ENCODE measurements at places on chromosomes 12 and 14.

DNA sequence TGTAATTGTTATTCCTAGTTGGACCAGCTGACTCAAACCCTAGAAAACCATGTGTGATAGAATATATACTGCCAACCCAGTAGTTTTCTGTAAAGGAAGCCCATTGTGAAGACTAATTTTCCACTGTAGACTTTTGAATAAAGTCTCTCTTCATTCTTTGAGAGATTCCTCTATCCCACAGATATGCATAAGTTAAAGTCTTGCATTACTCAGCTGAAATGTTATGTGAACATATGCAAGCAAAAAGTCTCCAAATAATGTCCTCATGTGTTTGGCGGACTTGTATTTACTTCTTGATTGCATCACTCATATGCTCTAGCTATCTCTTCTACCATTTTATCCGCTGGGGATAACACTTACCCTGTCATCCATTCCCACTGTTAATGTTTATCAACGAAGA lies 35.1 kb upstream of the OTOGL start:
- DNase-seq, result no peak

- DNase-seq, result no peak
These were observed 16.4 kb upstream of the AMN1 start for GRCh38 chr12:31745242-31745641.

DNA sequence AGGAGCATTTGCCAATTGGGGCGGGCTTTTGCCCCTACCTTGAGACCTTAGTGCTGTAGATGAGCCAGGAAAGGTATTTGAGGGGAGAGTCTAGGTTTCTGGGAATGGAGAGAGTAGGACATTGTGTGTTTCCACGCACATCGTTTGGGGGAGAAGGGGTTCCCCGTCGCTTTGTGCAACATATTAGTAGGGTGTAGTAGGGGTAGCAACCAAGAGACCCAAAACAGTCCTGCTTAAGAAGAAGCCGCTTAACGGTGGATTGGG lies 694 bp upstream of the PTGES3 start:
- DNase-seq, result no peak

- no peak for DNase-seq
These were observed 31.5 kb downstream of the HSP90AA1 start for GRCh38 chr14:102055181-102055901.

DNA sequence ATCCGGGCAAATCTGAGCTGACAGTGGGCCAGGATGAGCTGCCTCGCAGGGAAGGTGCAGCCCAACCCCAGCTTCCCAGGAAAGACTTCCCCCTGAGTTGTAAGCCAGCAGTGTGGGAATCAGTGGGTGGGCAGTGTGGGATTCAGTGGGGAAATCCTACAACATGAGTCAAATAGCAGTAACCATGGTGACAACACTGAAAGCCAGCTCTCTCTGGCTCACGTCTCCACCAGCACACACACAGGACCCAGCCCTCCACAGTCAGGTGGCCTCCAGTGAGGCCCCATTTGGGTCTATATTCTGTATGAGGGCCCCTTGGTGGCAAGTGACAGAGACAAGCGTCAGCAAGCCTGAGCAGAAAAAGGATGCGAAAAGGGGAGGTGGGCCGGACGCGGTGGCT lies 6.0 kb upstream of the LGALS3 start:
- DNase-seq, result no peak

GRCh38 chr14:99309220-99309766 lies 37.3 kb upstream of the BCL11B start:
- DNase-seq, result peak; percentile 71

- no peak for DNase-seq
These were observed 80.6 kb upstream of the DBX2 start for GRCh38 chr12:45131506-45131905.

GRCh38 chr12:45093051-45093450 lies 42.2 kb upstream of the DBX2 start:
- no peak for DNase-seq

GRCh38 chr12:112029301-112029700 lies 16.1 kb downstream of the ERP29 start:
- DNase-seq, result no peak

- DNase-seq, result no peak
These were observed at the start of gene BIN2 for GRCh38 chr12:51323966-51324895. TSS of gene BIN2 (minus strand) at chr12:51324174. CDS start at chr12:51324102, 72 bp downstream.

DNA sequence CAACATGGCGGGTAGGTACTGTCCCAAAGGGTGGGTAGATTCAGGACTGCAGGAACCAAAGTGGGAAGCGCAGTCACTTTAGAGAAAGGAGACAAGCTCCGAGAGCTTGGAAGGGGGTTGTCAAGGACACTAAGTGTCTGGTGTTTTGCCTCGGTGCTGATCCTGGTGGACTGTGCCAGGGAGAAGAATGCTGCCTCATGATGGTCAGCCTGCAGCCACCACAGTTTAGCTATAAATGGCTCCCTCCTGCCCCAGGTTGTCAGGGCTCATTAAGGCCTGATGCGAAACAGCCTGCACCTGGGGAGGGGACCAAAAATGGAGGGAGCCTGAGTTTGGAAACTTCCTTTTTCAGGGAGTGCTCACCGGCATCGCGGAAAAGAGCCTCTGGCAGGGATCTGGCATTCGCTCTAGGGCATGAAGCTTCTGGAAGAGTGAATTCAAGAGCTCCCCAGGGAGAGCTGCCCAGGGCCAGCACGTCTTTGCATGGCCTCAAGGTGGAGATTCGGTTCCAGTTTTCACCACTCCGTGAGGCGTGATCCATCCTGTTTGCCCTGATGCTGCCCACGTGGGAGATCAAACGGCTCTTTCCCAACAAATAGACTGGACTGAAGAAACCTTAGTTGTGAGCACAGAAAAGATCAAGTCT lies 164.0 kb downstream of the FOXN3 start:
- no peak for DNase-seq

GRCh38 chr12:122793685-122794106 lies 19.3 kb downstream of the CCDC62 start:
- DNase-seq, result no peak

DNA sequence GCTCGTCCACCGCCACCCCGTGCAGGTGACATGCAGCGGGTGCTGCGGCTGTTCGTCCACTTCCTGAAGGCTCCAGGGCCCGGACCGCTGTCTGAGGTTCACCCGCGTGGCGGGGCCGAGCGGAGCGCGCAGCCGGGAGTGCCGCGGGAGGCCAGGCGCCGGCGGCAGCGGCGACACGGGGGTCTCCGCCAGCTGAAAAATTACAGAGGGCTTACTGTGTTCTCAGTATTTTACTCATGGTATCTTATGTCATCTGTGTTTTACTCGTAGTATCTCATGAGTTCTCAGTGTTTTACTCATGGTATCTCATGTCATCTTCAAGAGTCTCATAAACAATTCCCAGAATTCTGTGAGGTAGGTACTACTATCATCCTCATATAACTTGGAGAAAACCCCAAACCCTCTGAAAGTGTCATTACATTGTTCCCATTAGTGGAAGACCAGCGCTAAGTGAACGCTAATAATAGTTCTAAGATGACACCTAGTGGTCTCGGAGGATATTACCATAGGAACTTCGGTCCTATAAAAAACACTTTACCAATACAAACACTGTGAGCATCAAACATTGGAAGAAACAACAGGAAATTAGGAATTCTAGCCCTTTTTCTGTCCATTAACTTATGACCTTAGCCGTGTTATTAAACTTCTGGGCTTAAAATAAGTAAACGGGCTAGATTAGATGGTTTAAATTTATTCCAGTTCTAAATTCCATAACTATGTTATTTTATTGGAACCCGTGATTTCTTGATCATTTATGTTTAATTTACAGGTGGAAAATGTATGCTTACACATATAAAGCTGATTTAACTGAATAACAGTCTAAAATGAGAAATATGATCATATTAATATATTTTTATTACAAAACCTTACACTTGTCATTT lies 32.4 kb downstream of the AK7 start:
- DNase-seq, result no peak

GRCh38 chr12:120136093-120136770 lies 19.7 kb upstream of the RAB35 start:
- DNase-seq, result no peak

DNA sequence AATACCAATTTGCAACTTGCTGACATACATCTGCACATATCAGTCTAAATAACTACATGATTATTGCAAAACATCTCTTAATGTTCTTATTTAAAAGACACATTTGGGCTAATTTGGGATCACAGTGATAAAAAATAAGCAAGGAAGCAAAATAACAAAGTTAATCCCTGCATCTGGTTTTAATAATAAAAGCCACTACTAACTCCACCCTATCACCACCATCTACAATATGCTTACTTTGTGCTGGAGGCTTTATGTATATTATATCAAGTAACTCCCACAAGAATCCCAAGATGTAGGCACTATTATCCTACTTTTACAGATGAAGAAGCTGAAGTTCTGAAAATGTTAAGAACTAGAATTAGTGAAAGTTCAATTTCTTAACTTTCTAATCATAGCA lies 45.7 kb downstream of the TAOK3 start:
- DNase-seq, result no peak

- DNase-seq, result no peak
These were observed 15.4 kb upstream of the RNASE4 start for GRCh38 chr14:20668969-20669368.

DNA sequence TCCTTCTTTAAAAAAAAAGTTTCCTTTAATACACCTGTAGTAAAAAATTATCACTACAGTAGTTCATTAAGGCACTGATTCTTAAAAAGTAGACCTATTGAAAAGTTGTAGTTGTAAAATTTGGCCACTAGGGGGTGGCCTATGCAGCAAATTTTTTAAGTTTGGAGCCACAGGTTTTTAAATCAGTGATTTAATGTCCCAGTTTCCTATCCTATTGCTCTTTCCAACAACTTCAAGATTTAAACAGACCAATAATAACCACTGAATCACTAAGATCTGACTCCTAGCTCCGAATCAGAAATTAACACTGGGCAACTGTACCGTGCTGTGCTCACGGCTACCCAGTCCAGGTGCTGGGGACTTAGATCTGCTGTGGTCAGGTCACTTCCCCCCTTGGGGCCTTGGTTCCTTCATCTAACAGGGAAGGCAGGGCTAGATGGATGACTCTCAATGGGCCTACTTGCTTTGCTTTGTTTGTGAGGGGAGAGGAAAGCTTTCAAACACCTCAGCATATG lies 279.3 kb downstream of the MED13L start:
- DNase-seq, result no peak

DNA sequence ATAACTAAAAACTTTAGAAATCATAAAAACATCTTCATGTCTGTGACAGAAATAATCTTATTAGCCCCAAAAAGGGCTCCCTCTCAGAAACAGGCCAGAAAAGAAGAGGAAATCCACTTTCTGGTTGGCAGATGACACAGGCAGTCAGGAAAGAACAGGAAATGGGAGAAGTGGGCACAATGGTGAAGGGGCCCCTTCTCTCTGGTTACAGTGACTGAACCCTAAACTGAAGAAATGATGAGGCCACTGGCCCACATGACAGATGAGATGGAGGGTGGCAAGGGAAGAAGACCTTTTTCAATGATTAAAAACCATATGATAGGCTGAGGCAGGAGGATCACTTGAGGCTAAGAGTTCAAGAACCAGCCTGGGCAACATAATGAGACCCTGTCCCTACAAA lies 21.1 kb downstream of the TCTN1 start:
- no peak for DNase-seq

GRCh38 chr14:88791252-88791621 lies 1.5 kb downstream of the EML5 start:
- no peak for DNase-seq

DNA sequence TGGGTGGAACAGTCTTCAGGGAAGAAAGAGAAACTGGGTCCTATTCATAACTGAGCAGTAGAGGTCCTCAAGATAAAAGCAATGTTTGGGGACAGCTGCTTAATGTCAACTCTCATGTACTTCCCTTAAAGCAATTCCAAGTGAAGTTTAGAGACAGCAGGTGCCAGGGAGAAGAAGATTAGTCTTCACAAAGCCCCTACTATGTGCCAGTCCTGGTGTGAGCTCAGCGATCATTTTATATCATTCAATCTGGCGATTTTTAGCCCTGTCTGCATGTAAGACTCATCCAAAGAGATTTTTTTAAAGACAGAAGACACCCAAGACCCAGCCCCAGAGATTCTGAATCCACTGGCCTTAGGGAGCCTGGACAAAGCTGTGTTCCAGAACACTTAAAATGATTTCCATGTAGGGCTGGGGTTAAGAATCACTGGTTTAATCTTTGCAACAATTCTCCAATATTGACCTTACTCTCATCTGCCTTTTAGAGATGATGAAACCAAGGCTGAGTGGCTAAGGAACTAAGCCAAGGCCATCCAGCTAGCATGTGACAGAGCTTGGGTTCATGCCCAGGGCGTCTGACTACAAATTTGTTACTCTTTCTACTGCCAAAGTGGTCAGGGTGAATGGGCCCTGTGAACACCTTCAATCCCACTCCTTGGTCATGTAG lies 404.5 kb upstream of the TBX3 start:
- no peak for DNase-seq
